ENCODE measurements at places on chromosomes 7 and 10.

GRCh38 chr10:64271508-64271907 is 750.3 kb downstream of the REEP3 start:
- DNase-seq: no peak

GRCh38 chr7:124779194-124779593 is 13.6 kb upstream of the GPR37 start:
- DNase-seq: no peak

DNA sequence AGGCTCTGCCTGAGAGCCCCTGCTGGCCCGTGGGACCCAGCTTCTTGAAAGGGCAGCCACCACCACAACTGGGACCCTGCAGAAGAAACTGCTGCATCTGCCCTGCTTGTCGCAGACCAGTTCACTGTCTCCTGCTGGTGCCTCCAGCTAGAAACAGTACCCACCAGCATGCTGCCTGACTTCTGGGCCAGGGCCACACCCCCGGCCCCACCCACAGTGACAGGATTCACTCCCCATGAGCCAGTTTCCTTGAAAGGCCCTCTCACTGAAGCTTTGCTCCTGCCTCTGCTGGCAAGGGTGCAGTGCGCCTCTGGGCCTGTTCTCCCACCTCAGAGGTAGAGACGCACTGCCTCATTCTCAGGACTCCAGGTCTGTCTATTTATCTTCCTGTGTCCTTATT is 32.4 kb downstream of the ANXA11 start:
- DNase-seq: no peak

DNA sequence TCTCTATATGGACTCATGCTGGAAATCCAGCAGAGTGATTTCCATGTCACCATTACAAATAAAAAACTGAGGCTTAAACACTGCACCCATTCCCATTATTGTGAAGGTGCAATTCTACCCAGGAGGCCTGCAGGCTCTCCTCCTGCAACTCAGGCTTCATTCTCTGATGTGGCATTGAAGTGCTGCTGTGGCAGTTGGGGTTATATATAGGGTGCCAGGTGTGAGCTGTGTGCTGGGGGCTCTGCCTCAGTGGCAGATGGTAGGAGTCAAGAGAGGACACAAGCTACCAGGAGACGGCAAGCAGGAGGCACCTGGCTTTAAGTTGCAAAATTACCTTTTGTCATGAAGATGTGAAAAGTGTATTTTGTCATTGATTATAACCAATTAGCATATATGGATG is 21.3 kb downstream of the ZNF107 start:
- no peak for DNase-seq

DNA sequence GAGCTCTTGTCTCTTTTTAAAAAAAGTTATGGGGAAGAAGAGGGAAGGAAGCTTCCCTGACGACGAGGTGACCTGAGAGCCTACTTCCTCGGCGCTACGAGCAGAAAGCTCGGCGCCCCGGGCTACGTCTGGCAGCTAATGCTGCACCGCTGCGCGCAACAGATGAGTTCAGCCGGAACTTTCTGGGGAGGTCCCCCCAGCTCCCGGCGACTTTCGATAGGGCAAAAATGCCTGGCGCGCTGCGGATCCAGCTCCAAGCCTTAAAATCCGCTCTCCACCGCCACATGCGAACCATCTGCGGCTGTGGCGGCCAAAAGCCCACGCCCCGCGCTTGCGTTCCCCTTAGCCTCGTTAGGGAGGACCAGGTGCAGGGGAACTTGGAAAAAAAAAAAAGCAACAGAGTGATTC is 621 bp downstream of the P4HA1 start:
- peak; percentile 82 for DNase-seq

DNA sequence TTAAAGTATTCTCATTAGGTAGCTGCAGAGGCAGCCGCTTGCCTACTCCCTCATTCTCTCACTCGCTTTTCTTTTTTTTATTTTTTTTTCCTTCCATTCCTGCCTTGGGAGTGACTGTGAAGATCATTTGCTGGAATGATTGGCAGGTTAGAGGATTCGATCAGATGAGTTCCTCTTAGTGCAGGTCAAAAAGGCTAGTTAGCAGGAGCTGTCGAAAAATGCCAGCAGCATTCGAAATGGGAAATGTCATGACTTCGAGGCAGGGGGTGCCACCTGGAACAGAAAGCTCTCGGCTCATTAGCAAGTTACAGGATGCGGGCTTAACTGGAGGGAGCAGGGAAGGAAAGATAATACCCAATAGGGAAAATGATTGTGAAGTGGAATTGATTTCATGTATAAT is 137.5 kb upstream of the FZD1 start:
- no peak for DNase-seq

GRCh38 chr10:132395704-132396493 is 1.1 kb upstream of the PWWP2B start:
- peak; percentile 39 for DNase-seq

- no peak for DNase-seq
Observed at GRCh38 chr7:21651697-21652096, 108.9 kb downstream of the DNAH11 start.

GRCh38 chr7:73433924-73434700 is 534 bp downstream of the FZD9 start:
- no peak for DNase-seq

DNA sequence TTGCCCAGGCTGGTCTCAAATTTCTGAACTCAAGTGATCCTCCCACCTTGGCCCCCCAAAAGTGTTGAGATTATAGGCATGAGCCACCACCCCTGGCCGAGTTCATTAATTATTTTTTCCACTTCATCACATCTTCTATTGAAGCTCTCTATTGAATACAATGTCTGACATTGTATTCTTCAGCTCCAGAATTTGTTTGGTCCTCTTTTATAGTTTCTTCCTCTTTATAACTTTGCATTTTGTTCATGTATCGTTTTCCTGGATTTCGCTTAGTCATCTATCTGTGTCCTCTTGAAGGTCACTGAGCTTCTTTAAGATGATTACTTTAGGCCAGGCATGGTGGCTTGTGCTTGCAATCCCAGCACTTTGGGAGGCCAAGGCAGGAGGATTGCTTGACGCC is 30.2 kb downstream of the NOM1 start:
- no peak for DNase-seq

- DNase-seq: no peak
Observed at GRCh38 chr7:144508702-144509101, 105.2 kb upstream of the NOBOX start.

- no peak for DNase-seq
Observed at GRCh38 chr7:47027695-47028240, 554.1 kb downstream of the TNS3 start.

GRCh38 chr7:70694434-70694970 is 437.4 kb upstream of the GALNT17 start:
- DNase-seq: peak; percentile 48

- DNase-seq: no peak
Observed at GRCh38 chr7:75850235-75850634, 28.6 kb upstream of the RHBDD2 start.

GRCh38 chr10:30079408-30079807 is 20.0 kb upstream of the JCAD start:
- DNase-seq: no peak

- DNase-seq: no peak
Observed at GRCh38 chr10:128398118-128398517, 271.9 kb upstream of the MKI67 start.

DNA sequence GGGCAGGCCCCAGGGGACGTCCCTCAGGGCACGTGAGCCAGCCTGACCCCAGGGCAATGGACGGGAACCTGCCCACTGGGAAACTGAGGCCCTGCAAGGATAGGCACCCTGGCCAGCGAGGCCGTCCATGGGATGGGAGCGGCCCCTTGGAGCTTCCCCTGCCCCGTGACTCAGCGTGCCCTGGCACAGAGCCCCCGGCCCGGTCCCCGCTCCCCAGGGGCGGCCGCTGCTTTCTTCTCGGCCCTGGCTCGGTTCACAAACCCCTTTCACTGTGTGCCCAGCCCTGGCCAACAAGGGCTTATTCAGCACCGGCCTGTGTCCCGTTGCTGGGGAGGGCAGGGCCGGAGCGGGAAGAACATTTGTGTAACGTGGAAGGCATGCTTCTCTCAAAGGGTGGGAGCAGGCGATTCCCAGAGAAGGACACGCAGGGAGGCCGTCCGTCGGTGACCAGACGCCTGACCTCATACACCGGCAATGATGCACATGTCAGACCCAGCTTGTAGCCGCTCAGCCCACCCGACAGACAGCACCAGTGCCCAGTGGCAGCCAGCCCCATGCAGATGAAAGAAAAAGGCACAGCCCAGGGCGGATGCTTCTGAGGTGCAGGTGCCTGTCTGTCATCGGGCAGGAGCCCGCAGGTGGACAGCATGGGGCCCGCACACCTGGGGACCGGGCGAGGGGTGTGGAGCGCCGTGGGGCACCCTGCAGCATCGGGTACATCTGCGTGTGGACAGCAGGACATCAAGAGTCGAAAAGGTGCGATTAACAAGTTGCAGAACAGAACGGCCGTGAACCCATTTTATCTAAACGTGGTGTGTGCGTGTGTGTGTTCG is 94.5 kb downstream of the PDGFA start:
- DNase-seq: peak; percentile 11

GRCh38 chr7:140525743-140526142 is 46.4 kb upstream of the MKRN1 start:
- peak; percentile 19 for DNase-seq

DNA sequence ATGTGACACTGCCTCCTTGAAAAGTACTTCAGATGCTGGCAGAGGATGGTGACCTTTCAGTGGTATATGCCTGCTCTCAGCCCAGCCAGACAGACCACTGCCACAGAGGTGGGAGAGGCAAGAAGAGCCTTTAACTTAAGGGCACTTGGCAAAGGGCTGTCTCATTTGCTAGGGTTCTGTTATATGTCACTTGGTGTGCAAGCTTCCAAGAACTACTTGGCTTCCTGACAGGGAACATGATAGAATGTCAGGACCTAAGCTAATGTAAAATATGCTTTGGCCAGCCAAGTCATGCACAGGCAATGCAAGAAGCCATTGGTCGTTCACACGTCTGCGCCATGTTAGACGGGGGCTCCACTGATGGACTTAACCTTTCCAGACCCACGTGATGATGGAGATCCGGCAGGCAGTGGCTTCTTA is 54.7 kb downstream of the RBM20 start:
- DNase-seq: no peak

- peak; percentile 12 for DNase-seq
Observed at GRCh38 chr10:67912331-67912946, 28.0 kb downstream of the SIRT1 start.

DNA sequence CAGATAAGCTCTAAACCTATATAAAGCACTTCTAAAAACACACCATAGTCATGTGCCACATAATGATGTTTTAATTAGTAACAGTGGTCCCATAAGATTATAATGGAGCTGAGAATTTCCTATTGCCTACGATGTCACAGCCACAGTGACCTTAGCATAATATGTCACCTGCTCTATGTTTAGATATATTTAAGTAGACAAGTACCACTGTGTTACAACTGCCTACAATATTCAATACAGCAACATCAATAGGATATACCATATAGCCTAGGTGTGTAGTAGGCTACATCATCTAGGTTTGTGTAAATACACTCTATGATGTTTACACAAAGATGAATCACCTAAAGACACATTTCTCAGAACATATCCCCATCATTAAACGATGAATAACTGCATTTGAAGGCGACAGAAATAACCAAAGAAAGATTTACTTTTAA is 24.5 kb downstream of the GPR22 start:
- DNase-seq: no peak

GRCh38 chr7:137670222-137671064 is 176.3 kb downstream of the DGKI start:
- peak; percentile 97 for DNase-seq

DNA sequence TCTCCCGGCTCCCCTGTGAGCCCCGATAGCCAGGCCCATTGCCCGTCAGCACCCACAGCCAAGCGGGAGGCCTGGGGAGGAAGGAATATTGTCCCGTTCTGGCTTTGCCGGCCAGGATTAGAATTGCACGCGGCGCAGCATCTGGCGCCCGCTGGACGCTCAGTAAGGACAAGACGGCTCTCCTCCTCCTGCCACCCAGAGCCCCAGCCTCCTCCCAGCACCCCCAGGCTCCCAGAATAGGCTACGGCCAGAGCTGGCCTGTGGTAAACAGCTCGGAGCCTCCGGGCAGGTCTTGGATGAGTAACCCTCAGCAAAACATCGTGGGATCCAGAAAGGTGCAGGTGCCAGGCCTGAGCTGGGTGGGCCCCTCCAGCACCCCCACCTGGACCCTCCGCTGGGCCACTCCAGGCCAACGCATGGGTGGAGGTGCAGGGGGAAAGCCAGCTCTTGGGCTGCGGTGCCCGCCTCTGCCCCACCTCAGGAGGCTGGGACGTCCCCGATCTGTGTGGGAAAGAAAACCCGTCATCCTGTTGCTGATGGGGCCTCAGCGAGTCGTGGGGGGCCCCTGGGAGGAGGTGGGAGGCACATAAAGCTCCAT is 5.8 kb upstream of the FAM20C start:
- DNase-seq: no peak

- DNase-seq: no peak
Observed at GRCh38 chr10:119715628-119716505, 10.0 kb upstream of the INPP5F start.

- DNase-seq: no peak
Observed at GRCh38 chr7:711922-712380, 14.5 kb upstream of the DNAAF5 start.

GRCh38 chr10:132511121-132512051 is 26.2 kb upstream of the INPP5A start:
- no peak for DNase-seq

DNA sequence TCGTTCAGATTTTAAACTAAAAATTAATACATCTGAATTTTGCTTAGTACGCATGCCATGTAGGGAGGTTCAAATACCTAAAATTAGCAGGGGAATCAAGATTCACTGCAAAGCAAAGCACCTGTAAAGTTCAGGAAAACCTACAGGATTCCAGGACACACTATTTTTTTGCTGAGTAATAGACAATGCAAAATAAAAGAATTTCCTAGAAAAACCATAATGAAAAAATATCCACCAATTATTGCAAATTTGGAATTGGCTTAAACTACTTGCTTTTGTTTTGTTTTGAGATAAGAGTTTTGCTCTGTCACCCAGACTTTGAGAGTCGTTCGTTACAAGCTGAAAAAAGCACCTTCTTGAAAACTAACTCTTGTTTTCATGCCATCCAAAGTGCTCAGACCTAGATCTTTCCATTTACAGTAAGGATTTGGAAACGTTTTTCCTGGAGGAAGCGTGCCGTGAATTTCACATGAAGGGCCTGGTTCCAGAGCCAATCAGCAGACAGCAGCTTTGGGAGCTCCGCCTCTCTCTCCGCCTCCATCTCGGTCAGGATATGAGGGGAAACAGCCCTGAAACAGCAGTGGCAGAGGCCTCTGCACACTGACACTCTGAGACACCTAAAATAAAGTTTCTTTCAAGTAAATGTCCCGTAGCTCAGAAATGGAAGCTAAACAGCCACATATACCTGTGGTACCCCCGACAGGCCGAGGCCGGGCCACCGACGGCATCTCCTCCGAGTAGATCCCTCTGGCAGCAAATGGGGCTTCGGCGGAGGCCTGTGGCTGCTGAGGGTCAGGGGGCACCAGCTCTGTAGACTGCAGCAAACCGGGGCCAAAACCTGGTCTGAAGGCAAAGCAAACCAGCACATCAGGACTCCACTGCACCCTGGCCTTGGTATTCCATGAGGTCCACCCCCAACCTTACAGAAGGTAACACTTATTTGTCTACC is 45.9 kb upstream of the ATP6V0A4 start:
- DNase-seq: no peak

DNA sequence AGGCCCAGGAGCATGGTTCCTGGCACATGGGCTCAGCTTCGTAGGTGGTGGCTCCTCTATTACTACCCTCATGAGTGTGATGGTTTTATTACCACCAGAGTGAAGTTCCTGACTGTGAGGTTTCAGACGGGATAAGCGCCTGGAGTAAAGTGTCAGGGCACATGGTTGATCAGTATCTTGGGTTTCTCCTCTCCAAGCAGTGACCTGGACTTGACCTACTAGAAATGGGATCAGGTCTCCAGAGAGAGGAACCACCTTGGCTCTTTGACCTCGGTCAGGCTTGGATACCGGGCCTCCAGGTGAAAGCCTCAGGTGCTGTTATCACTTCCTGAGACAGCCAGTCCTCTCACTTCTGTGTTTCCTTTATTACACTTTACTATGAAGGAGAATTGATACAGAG is 67.7 kb downstream of the GRK5 start:
- DNase-seq: no peak
